ENCODE measurements at places on chromosomes 5 and 9.
A peak's percentile ranks its signal among the peaks of the same experiment; 100 is the strongest.

DNA sequence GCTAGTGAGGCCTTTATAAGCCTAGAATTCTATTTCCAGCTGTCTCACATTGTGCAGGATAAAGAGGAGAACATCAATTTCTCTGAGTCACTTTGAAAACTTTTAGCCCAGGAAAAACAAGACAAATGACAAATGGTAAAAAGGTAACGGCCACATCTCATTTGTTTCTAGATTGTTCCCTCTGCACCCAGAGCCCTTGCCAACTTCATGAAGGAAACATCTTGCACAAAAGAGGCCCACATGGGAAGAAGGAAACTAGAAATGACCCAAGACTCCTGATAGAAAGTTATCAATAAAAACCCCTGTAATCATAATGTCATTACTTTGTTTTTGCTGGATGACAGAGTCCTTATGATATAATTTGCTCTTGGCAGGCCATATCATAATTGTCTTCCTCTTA lies 5.3 kb downstream of the DPYSL3 start:
- no peak for DNase-seq

DNA sequence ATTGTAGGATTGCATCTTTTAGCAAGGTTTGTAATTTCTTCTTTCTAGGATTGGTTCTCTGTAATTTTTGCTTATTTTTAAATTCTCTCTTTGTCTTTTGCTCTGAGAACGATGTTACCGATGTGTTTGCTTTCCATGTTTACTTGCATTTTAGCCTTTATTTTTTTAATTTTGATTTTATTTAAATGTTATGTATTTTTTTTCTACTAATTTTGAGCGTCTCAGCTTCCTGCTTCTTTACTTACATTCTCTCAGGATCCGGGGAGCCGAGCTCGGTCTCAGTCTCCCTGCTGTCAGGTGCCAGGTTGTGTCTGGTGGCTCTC lies 20.9 kb downstream of the ANXA2R start:
- no peak for DNase-seq

DNA sequence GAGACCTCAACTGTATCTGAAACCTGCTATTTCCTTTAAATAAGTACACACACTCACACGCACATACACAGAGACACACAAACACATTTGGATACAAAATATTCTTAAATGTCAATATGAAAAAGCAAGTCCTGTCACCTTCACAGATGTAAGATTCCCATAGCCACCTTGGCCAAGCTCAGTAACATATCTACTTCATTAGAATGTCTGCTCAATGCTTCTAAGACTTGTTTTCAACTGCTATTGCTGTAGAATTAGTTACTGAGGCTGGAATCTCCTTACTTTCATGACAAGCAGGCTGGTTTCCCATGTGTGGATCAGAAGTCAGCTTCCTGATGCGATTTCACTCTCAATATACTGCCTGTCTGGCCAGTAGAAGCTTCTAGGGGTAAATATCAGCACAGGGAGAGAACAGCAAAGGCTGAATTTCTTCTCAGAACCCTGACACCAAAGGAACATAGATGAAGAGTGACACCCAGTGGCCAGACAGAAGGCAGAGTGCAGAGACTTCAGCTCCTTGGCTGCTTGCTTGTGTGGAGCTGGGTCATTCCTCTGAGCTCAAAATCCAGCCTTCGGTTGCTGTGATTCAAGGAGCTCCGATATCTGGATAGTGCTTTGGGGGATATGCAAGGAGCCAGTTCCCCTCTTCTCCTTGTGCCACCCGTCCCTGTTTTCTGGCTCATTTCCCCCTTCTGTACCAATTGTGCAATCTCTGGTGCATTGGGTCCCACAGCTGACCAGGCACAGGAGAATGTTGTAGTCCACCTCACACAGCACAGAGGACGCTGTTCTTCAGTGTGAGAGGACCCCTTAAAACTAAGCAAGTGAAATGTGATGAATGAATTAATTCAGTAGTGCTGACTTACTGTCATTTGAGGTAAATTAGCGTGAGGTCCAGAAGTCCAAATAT lies 26.6 kb upstream of the ABLIM3 start:
- DNase-seq = no peak

DNA sequence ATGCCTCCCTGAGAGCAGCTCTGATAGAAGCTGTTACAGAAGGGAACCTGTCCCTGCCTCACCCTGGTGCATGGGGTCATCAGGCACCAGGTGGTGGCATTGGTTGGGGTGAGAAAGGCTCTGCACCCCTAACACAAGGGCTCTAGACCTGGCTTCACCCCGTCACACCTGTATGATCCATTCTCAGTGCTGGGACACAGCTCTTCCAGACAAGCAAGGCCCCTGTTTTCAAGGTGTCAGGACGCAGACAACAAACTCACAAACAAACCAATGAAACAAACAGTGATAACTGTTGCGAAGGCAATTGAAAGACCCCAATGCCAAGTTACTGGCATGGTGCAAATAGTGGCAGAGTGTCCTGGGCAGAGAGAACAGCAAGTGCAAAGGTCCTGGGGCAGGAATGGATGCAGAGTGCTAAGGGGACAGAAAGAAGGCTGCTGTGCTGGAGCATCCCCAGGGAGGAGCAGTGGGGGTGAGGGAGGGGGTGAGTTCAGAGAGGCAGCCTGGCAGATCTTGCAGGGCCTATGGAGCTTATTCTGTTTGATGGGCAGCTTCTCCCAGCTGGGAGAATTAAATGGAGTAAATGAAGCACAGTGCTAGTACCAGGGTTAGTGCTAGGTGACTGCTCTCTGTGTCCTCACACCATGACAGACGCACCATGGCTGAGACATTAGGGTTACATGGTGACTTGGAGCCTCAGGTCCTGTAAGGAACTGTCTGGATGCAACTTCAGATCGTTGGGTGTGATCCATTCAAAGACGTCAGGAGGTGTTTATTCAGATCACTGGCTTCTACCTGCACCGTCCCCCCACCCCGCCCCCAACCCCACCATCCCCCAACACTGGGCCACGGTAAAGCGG lies 67.9 kb upstream of the UNC5A start:
- no peak for DNase-seq

- no peak for DNase-seq
These were observed 235.4 kb downstream of the DTWD2 start for GRCh38 chr5:118752969-118753368.

DNA sequence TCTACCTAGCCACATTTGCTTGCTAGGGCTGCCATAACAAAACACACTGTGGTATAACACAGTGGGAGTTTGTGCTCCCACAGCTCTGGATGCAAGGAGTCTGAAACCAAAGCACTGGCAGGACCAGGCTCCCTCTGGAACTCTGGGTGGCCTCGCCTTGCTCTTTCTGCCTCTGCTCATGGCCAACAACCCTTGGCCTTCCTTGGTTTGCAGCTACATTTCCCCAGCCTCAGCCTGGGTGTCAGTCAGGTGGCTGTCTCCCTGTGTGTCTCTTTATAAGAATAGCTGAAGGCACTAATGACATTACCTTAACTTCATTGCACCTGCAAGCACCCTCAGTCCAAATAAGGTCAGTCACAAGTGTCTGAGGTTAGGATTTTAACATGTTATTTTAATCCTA lies 101.0 kb upstream of the IRX2 start:
- DNase-seq = no peak

GRCh38 chr5:58148254-58148775 lies 311.6 kb downstream of the PLK2 start:
- no peak for DNase-seq

GRCh38 chr9:557601-558201 lies 283.8 kb upstream of the DMRT1 start:
- no peak for DNase-seq

- no peak for DNase-seq
These were observed 32.7 kb upstream of the SLCO6A1 start for GRCh38 chr5:102531506-102531905.

DNA sequence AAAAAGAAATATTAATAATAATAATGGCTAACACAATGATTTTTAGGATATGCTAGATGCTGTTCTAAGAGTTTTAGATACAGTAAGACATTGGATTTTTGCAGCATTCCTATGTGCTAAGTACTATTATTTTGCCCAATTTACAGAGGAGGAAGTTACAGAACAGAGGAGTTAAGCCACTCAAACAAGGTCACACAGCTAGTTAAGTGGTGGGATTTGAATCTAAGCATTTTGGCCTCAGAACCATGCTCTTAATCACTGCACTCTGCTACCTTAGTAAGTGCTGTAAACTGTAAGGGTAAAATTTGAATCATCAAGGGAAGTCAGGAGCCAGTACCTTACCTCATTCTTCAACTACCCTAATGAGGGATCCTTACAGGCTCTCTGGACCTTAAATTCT lies 25.4 kb downstream of the RPS23 start:
- no peak for DNase-seq

- no peak for DNase-seq
These were observed 8.2 kb upstream of the SLC44A1 start for GRCh38 chr9:105236261-105236660.

DNA sequence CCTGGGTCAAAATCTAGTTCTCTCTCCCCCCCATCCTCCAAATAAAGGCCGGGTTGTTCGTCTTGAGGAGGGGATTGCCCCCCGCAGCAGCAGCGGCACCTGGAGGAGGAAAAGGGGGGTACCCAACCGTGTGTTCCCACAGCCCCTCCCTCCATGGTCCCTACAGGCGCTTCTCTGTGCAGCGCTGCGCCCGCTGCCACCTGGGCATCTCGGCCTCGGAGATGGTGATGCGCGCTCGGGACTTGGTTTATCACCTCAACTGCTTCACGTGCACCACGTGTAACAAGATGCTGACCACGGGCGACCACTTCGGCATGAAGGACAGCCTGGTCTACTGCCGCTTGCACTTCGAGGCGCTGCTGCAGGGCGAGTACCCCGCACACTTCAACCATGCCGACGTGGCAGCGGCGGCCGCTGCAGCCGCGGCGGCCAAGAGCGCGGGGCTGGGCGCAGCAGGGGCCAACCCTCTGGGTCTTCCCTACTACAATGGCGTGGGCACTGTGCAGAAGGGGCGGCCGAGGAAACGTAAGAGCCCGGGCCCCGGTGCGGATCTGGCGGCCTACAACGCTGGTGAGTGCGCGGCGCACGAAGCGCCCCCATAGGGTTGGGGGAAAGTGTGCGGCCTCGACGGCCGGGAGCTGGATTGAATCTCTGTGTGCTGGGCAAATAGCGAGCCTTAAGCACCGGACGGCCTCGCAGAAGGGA lies 3.5 kb downstream of the LHX2 start:
- no peak for DNase-seq

GRCh38 chr5:19987612-19988361 lies at the start of gene CDH18:
CDH18 (minus strand) TSS chr5:19988200; CDS start chr5:19838986, 149,214 bp downstream.
- peak; percentile 35 for DNase-seq

GRCh38 chr9:70995511-70995910 lies 125.9 kb downstream of the TRPM3 start:
- no peak for DNase-seq

DNA sequence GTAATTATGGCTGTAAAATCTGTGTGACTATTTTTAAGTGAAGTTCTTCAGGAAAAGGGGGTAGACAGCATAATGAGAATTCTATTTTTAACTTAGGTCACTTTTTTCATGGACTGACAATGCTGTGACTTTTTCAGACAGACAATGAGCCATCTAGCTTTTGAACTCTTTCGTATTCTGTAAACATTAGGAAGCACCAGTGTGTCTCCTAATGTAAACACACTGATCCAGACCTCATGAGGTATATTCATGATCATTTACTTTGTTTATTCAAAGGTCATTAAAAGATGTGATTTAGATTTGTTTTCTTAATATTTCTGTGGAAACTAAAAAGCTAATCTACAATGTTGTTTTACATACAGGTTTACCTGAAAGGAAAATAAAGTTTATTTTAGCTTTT lies 352.6 kb downstream of the ADGRV1 start:
- no peak for DNase-seq

Data from NCI-H2081 treated with DMSO at 0.1 percent for 48 hours (cell line).